ENCODE measurements at places on chromosomes 2 and 18. TPM values are rescaled to one million over a fixed set of nuclear protein-coding genes. Genes with fewer than 3 reads are reported as not detected.

Gene GNAL
- 7.8 TPM for total RNA-seq

Gene REG3G
- not detected for total RNA-seq

DNA sequence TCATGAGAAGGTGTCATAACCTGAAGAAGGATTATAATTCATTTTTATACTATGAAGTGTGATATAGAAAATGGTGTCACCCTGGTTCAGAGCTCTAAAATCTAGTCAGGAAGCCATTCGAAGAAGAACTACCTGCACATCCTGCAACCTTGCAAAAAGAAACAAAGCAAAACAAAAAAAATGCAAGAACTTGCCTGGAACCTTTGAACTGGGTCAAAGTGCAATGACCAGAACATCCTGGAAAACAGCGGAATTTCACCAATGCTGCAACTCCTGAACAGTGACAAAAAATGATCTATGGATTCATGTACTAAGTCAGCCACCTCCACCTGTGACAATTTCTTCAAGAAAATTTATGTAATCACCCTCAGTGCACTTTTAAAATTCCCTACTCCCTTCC, 1083.3 kb upstream of the GYPC start:
- no peak for DNase-seq

Gene EIF5B
- total RNA-seq = 72.5 TPM

DNA sequence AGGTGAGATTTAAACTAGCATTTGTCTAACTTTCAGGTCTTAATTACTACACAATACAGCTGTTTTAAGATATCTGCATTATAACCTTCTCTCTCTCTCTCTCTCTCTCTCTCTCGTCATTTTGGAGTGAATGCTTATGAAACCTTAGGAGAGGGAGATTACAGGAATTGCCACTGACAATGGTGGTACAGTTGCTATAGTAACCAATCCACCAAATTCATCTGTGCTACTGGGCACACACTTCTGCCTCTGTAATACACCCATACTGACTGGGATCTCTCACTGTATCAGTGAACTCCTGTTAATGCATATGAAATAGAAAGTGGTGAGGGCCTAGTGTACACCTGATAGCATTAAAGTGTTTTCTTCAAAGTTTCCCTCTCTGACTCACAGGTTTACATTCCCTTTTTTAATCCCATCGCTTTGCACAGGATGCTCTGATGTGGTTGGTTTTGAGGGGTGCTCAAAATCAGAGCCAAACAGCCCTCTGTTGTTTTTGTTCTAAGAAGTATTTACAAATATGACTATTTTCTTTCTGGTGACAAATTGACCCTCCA, 13.1 kb downstream of the KLHL14 start:
- no peak for DNase-seq

Gene RAX
- total RNA-seq = not detected

GRCh38 chr2:26566081-26566375, 75.1 kb downstream of the CIB4 start:
- no peak for DNase-seq
